T-helper 22 cell (primary cell): ENCODE measurements at places on chromosomes 7 and 10.

DNA sequence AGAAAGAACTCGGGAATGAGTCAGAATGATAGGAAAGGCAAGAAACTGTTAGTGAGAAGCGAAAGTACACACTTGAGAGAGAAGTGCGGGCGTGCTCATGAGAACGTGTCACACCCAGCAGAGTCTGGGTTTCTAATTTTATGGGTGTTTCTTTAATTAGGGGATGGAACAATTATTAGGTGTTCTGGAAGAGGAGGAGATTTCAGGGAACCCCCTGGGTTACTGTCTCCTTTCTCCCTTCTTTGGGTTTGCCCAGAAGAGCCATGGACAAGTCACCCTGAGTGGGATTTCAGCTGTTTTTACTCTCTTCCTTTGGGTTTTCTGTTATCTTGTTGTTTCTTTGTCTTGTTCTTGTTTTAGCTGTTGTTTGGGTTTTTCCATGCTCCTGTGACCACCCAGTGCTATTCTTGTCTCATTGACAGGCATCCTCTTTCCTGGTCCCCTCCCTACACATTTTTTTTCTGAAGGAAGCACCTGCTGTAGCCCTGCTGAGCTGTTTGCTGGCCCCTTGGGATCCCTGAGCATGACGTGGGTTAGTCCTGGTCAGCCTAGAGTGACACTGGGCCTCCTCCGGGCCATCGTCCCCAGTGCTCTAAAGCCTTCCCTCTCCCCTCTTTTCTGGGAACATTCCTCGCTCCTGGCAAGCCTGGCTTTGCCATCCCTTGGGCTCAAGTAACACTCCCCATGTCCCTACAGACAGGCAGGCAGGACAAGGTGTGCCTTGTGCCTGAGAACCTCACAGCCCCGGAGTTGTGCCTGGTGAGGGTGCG, 3.5 kb downstream of the SH2D4B start:
- no peak for DNase-seq

DNA sequence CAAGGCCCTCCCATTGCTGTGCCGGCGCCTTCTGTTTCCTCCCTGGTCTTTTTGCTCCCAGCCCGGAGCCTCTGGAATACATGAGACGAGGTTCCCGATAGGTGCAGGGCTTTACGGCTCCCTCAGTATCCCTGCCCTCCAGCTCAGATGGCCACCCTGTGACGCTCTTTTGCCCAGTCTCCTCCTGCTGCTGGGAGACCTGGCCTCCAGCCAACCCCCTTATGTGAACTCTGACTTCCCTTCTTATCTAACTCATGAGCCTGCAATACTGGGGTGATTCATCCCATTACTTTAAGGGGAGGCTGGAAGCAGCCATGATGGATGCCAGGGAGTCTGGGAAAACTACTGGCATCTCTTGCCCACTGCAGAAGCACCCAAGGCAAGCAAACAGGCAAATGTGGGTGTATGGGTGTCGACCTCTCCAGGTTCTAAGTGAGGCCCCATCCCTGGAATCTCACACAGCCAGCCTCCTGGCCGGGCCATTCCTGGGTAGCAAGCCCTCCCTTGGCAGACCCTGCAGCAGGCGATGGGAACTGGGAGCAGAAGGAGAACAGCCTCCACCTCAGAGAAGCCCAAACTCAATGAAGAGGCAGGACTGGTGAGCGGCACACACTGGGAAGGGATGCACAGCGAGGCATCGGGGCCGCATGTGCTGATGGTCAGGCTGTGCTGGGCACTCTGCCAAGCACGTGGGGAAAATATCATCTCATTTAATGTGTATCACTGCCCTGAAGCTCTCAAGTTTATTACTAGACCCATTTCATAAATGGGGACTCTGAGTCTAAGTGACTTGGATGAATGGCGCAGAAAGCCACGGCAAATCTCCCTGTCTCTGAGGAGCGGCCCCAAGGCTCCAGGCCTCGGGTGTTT, 97.5 kb downstream of the FAM53B start:
- no peak for DNase-seq

DNA sequence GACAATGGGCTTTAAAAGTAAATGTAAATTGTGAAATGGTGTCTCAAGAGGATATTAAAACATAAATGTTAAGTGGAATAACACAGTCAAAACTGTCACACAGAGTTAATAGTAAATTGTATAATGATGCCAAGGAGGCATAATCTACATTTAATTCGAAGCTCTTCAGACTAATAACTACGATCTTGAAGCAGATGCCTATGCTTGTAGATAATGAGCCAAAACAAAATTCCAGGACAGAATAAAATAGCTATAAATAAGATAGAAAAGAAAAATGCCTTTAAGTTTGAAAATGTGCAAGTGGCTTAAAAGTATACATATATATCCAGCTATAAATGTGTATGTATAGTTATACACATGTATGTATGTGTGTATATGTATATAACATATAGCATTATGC, 17.5 kb downstream of the TWIST1 start:
- no peak for DNase-seq

GRCh38 chr10:32501906-32502305, 56.0 kb downstream of the CCDC7 start:
- no peak for DNase-seq

DNA sequence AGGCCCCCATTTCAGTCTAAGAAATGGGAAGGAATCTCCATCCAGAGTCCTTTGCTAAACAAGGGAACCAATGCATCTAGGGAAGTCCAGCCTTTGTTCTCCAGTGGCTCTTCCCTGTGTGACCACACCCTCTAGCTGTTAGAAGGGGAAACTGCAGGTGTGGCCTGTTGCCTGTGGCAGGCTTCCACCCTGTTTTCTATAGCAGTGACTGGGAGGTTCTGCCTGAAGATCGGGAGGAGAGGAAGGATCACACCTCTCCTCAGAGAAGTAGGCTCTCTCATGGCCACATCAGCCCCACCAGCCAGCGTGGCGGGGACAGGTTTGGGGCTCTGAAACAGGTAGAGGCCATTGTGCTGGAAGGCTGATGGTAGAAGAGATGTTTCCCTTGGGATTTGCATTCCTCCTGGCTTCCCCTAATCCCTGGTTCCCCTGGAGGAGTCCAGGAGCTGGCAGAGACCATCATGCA, 47.7 kb upstream of the TRIM8 start:
- no peak for DNase-seq
